ENCODE measurements at places on chromosomes 13 and 19.

DNA sequence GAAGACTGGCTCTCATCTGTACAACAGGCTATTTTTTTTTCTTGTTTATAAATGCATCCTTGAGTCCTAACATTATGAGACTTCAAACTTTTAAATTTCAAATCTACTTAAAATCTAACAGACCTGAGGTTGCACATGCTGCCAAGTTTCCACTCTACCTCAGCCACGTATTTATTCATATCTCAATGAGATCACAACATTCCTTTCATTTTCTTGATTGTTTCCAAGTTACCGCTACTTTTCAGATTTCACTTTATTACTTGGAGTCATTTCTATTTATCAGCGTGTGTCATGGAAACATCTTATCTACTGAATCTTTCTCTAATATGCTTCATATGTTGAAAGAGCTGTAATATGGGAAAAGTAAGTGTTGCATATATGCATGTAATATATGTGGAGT lies 1257.5 kb upstream of the ATXN8OS start:
- no peak for DNase-seq

DNA sequence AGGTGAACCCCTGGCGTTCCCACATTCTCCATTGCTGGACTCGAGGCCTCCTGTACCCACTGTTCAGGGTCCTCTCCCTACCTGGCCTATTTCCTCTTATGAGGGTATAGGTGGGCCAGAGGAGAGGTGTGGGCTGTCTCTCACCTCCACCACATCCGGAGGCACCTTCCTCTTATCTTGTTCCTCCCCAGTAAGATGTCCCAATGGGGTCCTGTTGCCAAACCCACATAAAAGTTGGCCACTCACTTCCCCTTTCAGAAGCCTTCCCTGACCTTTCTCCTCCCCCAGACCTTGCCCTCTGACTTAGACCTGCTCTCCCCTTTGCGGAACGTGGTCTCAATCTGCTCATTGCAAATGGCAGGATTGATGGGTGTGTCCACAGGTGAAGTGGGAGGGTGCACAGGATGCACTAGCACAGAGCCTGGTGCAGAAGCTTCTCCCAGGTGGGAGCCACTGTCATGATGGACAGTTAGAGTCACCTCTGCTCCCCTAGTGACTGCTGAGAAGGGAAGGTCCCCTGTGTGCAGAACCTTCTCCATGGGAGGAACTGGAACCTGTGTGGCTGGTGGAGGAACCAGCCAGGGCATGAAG lies 1.3 kb downstream of the CYP4F3 start:
- DNase-seq = no peak

DNA sequence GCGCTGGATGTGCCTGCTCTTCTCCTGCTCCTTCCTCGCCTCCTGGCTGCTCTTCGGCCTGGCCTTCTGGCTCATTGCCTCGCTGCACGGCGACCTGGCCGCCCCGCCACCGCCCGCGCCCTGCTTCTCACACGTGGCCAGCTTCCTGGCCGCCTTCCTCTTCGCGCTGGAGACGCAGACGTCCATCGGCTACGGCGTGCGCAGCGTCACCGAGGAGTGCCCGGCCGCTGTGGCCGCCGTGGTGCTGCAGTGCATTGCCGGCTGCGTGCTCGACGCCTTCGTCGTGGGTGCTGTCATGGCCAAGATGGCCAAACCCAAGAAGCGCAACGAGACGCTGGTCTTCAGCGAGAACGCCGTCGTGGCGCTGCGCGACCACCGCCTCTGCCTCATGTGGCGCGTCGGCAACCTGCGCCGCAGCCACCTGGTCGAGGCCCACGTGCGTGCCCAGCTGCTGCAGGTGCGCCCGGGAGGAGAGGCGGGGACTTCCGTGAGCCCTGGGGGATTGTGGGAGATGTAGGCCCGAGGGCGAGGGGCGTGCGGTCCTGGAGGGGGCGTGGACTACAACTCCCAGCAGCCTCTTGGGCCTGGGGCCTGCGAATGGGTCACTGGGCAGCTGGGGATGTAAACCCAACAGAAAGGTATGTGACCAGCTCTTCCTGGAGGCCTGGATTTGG lies 6.7 kb downstream of the KCNJ14 start:
- no peak for DNase-seq

DNA sequence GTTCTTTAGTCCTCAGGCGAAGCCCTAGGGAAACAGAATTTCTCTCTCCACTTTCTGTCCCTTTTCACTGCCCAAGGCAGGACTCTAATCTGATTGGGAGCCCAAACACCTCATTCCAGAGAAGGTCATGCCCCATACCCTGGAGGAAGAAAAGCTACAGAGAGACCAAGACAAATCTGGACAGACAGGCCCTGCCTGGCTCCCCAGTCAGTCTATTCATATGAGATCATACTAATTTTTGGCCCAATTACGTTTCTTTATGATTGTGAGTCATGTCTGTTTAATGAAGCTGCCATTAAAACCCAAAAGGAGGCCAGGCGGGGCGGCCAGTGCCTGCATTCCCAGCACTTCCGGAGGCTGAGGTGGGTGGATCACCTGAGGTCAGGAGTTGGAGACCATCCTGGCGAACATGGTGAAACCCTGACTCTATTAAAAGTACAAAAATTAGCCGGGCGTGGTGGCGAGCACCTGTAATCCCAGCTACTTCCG lies 3.3 kb upstream of the AP3D1 start:
- no peak for DNase-seq

GRCh38 chr19:48487544-48487943 lies 18.4 kb downstream of the CYTH2 start:
- DNase-seq = no peak

DNA sequence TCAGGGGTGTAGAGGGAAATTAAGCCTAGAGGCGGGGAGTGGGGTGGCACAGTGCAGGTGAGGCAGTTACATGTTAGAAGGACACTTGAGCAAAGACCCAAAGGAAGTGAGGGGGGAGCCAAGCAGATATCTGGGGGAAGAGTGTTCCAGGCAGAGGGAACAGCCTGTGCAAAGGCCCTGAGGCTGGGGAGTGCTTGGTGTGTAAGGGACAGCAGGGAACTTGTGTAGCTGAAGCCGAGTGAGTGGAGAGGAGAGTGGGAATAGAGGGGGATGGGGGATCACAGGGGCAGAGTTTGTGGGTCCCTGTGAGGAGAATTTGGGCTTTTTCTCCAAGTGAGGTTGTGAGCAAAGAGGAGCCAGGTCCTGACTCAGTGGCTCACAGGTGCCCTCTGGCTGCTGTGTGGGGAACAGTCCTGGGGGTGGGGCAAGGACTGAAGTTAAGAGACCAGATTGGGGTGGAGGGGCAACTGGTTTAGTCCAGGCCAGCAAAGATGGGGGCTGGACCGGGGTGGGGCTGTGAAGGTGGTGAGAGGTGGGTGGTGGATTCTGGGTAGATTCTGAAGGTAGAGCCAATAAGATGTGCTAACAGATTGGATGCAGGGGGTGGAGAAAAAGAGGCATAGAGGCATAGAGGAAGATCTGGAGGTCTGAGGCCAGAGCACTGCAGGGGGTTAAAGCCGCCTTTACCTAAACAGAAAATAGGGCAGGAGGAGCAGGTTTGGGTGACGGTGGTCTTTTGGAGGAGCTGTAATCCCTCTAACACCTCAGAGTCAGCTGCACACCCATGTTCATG lies 75.3 kb downstream of the CACNA1A start:
- peak; percentile 46 for DNase-seq

DNA sequence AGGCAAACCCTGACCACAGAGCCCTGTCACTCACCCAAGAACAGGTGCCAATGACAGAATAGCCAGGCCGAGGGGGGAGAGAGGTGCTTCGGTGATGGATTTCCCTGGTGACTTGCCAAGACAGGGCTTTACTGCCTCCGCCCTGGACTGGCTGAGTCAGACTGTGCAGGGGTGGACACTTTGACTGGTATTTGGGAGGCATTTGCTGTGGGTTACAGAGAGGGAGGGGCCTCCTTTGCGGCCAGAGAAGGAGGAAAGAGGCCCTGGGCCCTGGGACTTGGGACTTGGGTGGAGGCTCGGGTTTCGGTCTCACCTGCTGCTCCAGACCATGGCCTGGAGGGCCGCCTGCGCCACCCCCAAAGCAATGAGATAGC lies 4.6 kb upstream of the EPS8L1 start:
- DNase-seq = no peak
